T-helper 17 cell (primary cell): ENCODE measurements at places on chromosomes 1 and 21. TPM values are rescaled to one million over a fixed set of nuclear protein-coding genes. Genes with fewer than 3 reads are reported as not detected.

Gene ANKRD35
- not detected for total RNA-seq

Gene CNIH3
- total RNA-seq: 1.4 TPM

GRCh38 chr1:92995441-92996430 is 34.5 kb upstream of the DIPK1A start:
- no peak for DNase-seq

DNA sequence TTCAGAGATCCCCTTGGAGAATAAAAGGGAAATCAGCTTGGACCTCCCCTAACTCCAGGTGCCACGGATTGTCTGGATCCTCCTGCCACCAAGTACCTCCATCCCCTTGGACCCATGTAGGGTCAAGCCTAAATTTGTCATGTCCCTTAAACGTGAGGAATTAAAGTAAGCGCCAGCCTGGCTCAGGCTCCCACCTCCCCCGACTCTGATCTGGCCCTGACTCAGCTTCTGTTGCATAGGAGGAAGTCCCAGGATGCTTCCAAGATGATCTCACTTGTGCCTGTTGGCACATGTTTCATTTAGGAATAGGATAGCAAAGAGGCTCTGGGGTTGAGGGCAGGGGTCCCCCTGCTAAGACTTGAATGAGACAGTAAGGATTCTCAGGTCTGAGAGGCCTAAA is 231.9 kb upstream of the JUN start:
- DNase-seq: no peak

DNA sequence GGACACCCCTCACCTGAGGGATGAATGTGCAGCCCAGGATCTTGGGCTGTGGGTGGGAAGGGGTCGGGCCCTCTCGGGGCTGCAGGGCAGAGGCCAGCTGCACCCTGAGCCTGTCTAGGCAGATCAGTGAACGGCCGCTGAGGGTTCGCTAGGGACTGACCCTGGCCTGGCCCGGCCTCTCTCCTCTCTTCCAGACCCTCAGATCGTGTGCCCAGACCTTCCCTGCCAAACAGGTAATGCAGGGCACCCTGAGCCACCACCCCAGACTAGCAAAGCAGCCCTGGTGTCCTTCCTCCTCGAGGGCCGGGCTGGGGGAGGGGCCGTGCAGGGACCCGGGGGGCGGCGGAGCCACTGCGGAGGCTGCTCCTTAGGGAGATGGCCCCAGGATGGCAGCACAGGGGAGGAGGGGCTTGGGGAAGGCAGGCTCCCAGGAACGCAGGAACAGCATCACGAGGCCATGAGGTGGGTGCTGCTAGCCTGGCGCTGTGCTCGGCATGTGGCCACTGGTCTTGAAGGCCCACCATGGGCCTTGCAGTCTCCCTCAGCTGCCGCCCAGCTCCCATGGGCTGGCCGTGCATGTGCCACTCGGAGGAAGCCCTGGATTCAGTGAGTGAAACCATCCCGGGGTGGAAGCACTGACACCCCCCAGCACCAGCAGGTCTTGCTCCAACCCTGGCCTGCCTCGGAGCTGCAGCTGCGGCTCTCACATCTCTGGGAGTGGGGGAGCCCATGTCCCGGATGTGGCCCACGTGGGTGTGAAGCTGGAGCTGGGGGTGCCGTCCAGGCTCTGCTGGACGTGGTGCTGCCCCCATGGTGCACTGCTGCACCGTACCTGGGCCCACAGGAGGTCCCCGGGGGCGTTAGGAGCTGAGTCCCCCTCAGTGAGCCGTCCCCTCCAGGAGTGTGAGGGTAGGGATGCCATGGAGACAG is 28.7 kb downstream of the COL6A2 start:
- peak; percentile 1 for DNase-seq
